ENCODE measurements at places on chromosomes 7 and 10.

DNA sequence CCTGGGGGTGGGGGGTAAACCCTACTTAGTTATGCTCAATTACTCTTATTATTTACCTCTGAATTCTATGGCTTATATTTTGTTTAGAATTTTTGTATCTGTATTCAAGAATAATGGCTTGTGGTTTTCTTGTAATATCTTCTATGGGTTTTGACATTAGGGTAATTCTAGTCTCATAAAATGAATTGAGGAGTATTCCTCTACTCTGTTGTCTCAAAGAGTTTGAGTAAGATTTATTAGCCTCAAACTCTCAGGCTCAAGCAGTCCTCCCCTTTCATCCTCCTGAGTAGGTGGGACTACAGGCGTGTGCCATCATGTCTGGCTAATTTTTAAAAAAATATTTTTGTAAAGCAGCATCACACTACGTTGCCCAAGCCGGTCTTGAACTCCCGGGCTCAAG lies 19.6 kb upstream of the UCMA start:
- no peak for DNase-seq

GRCh38 chr7:27967639-27968038 lies 213.0 kb downstream of the JAZF1 start:
- DNase-seq = no peak

GRCh38 chr7:110977127-110977737 lies 113.7 kb upstream of the LRRN3 start:
- no peak for DNase-seq

- DNase-seq = no peak
Measured at GRCh38 chr7:5702876-5703571, 78.4 kb downstream of the RNF216 start.

DNA sequence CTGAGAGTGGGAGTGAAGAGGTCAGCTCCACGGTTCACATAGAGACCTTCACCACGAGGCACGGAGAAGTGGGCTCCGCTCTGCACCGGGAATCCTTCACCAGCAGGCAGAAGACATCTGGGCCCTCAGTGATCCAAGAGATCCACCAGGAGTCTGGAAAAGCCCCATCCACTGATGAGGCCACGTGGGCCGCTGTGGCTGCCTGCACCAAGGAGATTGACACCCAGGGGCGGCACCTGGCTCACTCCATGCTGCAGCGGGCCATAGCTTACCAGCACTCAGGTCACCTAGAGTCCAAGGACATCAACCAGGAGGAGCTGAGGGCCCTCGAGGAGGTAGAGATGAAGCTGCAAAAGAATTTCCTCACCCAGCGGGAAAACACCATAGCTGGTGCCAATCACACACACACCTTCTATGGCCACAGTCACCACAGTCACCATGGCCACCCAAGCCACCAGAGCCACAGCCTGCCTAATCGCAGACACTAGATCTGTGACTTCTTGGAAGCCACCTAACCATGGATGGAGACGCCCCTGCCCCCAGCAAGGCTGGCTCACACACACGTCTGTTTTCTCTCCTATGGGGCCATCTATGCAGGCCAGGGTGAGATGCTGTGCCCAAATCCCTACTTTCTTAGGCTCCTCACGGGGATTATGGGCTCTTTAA lies 694 bp downstream of the C10orf62 start:
- DNase-seq = no peak

- no peak for DNase-seq
Measured at GRCh38 chr7:28442540-28443420, 30.5 kb downstream of the CREB5 start.

- DNase-seq = no peak
Measured at GRCh38 chr7:21526007-21526406, 16.8 kb upstream of the DNAH11 start.

- no peak for DNase-seq
Measured at GRCh38 chr7:43485580-43485979, 97.3 kb upstream of the STK17A start.

GRCh38 chr10:14040787-14041631 lies 289.7 kb downstream of the FRMD4A start:
- no peak for DNase-seq

GRCh38 chr7:121696954-121697353 lies 176.0 kb upstream of the PTPRZ1 start:
- DNase-seq = no peak

DNA sequence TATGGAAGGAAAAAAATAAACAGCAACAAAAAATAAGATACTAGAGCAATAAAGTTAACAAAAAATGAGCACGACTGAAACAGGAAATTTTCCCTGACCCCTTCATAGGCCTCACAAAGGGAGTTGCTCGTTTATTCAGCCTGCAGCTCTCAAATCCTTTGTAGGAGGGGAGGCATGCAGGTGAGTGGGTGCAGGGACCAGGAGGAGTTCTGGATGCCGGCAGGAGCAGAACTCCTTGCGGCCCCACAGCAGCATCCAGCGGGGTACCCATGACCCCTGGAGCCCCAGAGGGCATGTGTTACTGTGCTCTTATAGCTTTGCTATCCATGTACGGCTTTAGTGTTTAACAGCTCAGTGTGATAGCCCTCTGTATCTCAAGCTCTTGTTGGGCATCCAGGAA lies 5.8 kb downstream of the TAS2R39 start:
- no peak for DNase-seq

GRCh38 chr7:143987513-143987912 lies 12.6 kb upstream of the OR6B1 start:
- no peak for DNase-seq

DNA sequence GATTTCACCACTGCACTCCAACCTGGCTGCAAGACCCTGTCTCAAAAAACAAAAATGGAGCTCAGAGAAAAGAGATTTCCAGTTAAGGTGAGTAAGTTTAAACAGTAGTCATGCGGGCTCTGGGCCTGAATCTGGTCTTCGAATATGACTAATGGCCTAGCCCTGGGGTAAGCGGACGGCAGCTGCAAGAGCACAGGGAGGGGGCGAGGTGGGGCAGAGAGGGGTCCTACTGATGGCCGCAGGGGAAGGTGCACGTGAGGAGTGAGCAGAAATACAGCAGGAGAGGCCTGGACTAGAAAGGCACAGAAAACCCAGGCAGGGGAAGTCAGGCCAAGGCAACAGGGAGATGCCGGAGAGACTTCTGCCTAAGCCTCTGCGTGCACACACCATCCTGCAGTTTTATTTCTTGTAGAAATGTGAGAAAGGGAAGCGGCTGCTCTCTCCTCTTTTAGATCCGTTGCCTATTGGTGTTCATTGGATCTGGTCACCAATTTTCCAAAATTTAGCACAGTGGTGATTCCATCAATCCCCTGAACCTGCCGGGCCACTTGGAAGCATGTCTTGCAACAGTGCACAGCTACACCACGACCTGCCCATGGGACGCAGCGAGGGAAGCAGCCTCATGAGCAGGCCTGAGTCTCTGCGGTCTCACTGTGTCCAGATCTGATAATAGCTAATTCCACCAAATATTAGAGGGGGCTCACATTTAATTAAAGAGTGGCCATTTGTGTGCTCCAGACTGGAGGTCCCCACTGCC lies 139.0 kb downstream of the PAXIP1 start:
- DNase-seq = no peak

- DNase-seq = no peak
Measured at GRCh38 chr7:151060416-151061212, 1.2 kb downstream of the SLC4A2 start.

DNA sequence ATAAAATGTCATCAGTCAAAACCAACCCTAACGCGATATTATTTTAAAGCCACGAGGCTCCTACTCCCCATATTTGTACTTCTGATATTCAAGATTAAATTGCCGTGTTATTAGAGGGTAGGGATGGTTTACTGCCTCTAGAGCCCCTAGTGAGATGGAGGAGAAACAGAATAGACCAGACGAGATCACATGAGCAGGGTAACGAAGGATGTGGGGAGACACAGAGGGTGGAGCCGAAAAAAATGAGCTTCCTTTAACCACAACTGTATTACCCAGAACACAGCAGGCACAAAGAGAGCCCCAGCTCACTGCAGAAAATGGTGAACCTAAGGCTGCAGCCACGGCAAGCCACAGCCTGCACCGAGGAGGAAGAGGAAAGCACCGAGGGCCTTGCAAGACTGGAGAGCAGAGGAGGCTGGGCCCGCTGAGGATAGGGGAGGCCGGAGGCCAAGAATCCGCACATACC lies 14.3 kb downstream of the ZC3HAV1 start:
- peak; percentile 61 for DNase-seq

DNA sequence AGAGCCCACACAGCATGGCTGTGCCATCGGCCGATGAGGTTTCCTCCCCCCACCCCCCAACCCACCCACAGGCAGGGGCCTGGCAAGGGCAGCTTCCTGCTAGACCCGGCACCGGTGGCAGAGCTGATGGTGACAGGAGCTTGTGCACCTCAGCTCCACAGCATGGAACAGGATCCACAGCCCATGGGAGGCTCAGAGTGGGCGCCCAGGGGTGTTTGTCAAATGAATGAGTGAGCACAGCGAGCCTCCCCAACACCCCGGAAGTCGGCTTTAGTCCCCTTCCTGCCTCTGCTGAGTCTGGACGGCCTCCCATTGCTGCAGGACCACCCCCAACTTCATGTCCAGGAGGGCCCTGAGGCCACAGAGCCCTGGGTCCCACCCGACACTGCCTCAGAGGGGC lies 68.9 kb downstream of the PDGFA start:
- DNase-seq = no peak

DNA sequence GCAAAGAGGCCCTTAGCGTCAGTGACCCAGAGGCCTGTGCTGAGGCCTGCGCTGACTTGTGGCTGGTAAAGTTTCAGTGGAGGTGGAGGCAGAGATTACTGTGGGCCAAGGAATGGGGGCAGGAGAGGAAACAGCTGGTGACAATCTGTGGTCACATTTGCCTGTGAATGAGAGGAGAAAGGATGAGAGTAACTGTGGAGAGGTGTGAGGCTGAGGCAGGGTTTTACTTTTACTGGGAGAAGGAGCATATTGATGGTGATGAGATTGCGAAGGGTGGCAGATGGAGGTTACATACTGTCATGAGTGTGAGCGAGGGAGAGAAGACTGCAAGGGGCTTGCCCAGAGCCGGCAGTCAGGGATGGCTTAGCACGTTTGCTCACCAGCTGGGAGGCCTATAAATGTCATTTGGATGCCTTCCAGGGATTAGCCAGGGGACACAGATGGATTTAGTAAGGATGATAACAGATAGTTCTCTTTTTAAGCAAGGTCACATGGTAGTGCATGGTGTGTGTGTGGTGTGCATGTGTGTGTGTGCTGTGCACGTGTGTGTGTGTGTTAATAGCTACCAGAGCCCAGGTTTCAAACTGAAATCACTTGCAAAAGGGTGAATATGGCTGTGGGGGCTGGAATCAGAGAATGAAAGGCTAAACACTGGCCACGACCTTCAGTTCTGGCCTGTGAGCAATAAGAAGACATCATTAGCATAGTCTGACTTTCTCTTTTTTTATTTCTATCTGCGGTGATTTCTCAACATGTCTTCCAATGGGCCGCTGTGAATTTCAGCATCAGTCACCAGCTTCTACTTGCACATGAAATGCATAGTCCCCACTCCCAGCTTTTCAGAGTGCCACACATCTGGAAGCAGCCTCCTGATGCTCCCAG lies 291.5 kb upstream of the ZNF32 start:
- DNase-seq = no peak

GRCh38 chr10:85916994-85917573 lies 449.5 kb downstream of the GRID1 start:
- DNase-seq = no peak

- no peak for DNase-seq
Measured at GRCh38 chr7:3955751-3956696, 655.0 kb downstream of the SDK1 start.

GRCh38 chr7:2523941-2524807 lies 4.6 kb downstream of the LFNG start:
- DNase-seq = no peak

GRCh38 chr7:47310020-47310419 lies 271.9 kb downstream of the TNS3 start:
- no peak for DNase-seq

DNA sequence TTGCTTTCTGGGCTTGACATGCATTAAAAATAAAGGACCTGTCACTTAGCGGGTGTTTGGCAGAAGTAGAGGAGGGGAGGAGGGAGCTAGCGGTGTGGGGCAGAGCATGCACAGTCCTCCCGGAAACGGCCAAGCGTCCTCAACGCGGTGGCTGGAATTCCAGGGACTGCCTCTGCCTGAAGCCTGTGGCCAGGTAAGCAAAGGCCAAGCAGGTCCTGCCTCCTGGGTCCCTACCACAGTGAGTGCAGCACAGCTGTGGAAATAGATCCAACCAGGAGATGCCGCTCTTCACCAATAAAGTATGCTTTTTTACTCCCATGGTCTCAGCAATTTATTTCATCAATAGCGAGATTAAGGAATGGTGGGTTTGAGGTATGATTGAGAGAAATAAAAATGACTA lies 323.4 kb downstream of the WDR37 start:
- DNase-seq = no peak

- no peak for DNase-seq
Measured at GRCh38 chr10:60535427-60535826, 145.8 kb upstream of the ANK3 start.

DNA sequence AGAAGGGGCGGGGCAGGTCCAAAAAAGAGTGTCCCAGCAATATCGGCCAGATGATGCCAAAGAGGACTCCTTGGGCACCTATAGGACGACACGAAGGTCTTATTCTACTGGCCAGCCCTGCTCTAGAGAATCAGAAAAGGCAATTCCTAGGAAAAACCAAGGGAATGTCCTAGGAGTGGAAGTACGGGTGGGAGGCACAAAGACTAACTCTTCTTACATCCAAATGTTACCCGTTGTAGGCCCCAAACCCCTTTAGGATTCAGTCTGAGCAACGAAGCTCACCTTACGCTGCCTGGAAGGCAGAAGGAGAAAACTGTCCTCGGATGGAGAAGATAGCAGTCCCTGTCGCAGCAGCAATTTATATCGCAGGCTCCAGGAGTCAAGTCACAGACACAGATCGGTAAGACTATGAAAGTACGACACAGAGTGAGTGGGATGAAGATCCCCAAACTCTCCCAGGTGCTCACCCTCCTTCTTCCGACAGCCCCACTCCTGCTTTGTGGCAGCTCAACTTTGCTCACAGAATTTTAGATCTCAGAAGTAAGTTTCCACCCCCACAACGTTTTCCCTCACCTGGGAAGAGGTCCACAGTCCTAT lies 558 bp downstream of the TCTN3 start:
- DNase-seq = no peak

- DNase-seq = no peak
Measured at GRCh38 chr7:116277070-116277469, 66.7 kb downstream of the TES start.

- DNase-seq = no peak
Measured at GRCh38 chr10:92111336-92111939, 179.4 kb downstream of the CPEB3 start.

GRCh38 chr7:81903115-81903514 lies 133.3 kb upstream of the HGF start:
- no peak for DNase-seq

GRCh38 chr7:73429215-73429614 lies 4.4 kb upstream of the FZD9 start:
- DNase-seq = no peak

DNA sequence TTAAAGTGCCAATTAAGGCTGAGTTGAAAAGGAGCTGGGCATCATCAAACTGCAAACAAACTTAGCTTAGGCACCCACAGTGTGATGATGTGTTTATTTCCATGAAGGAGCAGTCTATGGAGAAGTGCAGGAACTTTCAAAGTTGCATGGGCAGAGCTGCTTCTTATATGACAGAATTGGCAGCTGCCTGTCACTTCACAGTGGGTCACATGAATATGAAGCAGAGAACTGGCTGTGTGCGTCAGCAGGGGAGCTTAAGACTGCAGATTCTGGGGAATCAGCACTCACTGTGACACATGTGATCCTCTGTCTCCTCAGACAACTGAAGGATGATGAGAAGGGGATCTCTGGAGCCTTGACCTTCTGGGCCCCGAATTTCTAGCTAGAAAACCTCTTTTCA lies 36.6 kb downstream of the RBM28 start:
- DNase-seq = no peak

- no peak for DNase-seq
Measured at GRCh38 chr10:125262409-125262808, 102.0 kb upstream of the CTBP2 start.
